D721Med (cell line): ENCODE measurements at places on chromosomes 13 and 19.

DNA sequence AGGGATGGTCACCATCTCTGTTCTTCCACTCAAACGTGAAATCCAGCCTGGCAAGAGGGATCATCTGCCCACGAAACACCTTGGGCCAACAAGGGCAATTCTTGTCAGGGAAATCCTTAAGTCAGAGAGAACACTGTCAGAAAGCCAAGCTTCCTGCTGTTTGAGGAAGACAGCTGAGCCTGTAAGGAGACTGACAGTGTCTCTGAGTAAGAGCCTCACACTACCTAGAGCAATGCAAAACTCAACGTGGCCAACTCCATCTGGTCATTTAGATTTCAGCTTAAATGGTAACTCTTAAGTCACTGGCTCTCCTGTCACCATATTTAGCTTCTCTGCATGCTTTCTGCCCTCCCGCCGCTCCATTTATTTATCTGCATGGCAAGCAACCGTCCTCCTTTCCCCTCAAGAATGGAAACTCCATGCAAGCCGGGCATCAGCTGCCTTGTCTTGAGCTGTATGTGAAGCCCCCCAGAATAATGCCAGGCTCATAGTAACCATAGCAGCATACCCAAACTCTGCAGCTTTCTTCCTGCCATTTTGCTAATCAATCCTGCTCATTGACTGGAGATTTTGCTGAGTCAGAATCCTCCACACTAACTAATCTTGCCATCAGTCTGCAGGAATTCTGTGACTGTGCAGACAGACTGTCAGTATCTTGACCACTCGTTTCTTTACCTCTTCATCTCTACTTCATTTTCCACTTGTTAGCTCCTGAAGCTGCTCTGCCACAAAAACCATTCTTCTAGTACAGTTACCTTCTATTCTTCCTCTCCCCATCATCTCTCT lies 159.8 kb downstream of the IRS2 start:
- no peak for DNase-seq

DNA sequence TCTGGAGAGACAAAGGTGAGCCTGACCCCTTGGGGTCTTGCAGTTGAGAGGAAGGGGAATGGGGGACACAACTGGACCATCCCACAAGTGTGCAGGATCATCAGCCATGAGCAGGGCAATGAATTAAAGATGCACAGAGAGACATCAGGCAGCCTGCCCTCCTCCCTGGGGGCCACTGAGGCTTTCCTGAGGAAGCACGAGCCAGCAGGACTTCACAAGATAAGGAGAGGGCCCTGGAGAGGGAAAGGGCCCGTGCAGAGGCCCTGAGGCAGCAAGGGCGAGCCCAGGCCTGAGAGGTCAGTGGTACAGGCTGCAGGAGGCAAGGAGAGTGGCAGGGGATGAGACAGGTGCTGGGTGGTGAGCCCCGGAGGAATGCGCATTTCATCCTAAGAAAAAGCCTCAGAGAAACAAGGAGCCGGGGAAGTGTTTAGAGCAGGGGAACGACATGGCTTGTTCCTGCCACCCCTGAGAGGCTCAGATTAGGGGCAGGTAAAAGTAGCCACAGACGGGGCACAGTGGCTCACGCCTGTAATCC lies 9.0 kb upstream of the PRKD2 start:
- DNase-seq: no peak

DNA sequence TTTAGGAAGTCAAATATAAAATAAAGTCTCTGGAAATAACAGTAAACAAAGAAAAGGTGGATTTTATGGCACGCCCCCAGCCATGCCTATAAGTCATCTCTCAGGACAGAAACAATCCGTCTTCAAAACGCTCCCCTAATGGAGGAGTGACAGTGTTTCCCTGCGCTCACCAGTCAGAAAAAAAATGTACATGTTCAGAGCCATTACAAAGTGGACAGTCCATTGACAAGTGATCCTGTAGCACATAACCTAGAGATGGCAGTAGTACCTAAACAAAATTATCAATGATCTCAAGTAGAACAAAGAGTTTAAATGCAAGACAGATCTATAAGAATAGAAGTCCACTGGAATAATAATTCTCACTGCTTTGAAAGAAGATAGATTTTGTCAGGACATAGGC lies 891.7 kb upstream of the MIR17HG start:
- no peak for DNase-seq

DNA sequence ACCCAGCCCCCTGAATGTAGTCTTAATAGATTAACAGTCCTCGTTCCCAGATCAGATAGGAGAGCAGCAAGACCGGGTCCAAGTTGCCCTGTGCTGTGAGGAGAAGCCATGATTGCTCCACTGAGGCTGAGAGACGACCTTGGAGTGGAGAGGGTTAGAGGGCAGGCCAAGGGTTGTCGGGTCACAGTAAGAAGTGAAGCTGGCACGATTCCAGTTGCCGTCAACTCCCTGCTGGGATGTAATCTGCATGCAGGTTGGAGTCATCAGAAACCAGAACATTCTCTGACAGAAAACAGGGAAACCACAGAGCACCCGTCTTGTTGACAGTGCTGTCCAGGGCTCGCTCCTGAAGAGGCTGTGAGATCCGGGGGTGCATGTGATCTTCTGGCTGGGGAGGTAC lies 19.0 kb upstream of the ATP11A start:
- DNase-seq: no peak

- DNase-seq: no peak
Measured at GRCh38 chr13:101453784-101454201, 1.3 kb downstream of the ITGBL1 start.

DNA sequence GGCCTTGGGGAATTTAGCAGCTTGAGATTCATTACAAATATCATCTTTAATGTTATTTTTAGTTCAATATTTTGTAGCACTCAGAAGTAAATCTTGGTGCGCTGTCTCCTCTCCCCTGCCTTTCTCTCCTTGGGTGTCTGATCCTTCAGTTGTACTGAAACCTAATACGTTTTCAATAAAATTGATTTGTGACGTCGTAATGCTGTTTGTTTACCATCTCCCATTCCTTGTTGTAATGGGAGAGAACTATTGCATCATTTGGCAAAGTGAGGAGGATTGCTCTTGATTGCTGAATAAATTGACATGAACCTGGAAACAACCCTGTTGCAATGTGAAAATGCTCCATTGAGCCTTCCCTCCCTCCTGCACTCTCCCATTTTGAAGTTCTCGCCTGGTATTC lies 43.2 kb upstream of the TSHZ3 start:
- no peak for DNase-seq

DNA sequence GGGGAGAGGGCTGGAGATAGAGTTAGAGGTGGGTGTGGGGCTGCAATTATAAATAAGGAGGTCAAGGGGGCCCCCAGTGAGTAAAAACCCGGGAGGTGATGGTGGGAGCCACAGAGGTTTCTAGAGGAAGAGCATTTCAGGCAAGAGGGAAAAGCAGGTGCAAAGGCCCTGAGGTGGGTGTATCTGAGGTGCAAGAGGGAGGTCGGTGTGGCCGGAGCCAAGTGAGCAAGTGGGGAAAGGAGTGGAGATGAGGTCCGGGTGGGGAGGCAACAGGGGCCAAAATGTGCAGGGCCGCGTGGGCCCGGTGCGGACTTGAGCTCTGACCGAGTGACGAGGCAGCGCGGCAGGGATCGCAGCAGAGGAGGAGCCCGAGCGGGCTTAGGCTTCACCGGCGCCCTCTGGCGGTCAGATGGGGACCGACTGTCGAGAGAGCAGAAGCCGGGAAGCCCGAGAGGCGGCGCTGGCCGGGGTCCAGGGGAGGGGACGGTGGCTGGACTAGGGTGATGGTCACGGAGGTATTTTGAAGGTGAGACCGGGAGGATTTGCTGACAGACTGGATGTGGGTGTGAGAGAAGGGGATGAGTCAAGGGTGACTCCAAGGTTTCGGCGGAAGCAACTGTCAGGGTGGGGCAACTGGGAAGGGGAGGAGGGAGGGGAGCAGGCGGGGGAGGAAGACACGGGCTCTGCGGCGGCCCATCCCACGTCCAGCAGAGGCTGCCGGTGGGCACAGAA lies 17.7 kb upstream of the SPACA4 start:
- DNase-seq: peak; percentile 90

DNA sequence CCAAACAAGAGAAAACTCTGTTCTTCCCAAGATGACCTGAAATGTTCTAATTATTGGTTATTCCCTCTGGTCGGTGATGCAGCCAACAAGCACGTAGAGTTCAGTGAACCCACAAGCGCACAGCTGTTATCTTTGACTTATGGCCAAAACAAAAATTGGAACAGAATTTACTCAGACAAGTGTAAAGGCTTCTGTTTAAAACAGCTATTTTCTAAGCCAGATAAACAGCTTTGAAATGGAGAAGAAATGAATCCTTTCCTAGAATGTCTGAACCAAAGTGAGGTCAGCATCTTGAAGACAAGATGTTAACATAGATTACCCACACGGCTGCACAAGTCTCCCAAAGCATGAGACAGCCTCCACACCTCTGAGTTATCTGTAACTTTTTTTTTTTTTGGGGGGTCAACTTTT lies 669.2 kb downstream of the DIAPH3 start:
- no peak for DNase-seq

- DNase-seq: no peak
Measured at GRCh38 chr19:43309466-43309865, 40.1 kb upstream of the PSG9 start.

- DNase-seq: no peak
Measured at GRCh38 chr19:12792853-12793289, 1.6 kb downstream of the JUNB start.

DNA sequence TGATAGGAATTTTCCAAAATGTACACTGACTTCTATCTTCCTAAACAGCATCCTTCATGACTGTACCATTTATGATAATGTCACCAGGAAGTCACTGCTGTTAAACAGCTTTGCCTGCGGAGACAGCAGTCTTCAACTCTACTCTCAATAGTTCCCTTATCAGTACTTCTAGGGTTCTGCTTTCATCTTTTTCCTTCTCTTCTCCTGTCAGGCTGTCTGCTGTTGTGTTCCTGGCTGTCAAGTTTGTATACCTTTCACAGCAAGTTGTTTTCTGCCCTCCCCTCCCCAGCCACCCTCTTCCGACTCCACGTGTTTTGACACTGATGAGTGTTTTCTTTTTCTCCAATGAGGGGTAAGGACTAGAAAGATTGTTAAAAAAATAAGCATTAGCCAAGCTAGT lies 2.2 kb downstream of the UPF3A start:
- DNase-seq: no peak

GRCh38 chr19:1014161-1015060 lies 6.5 kb downstream of the TMEM259 start:
- no peak for DNase-seq

- peak; percentile 94 for DNase-seq
Measured at GRCh38 chr19:45632468-45633196, 6.6 kb downstream of the EML2 start.

DNA sequence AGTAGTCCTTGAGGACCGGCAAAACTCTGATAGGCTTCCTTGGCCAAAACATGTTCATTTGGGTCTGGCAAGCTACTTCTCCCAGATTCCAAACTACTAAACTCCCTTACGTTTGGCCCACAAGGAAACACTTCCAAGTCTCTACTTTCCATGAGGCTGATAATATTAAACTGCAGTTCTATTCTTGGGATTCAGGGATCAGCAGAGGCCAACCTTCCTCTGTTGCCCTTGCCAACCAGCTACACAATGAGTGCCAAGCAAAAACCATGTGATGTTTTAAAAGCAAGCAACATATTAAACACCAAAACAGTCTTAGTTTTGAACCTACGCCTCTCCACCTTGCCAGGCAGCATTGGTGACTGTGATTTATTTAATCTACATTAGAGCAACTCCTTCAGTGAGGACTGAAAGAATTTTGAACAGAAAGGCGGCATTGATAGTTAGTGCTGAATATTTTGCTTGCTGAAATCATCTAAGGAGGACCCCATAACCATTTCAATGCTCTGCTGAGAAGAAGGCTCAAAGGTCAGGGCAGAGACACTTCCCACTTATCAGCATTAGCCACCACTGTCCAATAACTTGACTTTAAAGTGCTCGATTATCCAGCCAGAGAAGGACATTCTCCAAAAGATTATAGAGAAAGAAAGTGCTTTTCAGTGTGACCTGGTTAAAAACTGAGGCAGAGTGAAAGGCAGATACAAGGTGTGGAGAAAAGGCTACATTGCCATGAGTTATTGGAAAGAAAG lies 287.1 kb downstream of the TBC1D4 start:
- DNase-seq: no peak

GRCh38 chr13:74570834-74571233 lies 436.6 kb upstream of the KLF12 start:
- DNase-seq: no peak

GRCh38 chr19:590396-590745 lies 690 bp downstream of the HCN2 start:
- no peak for DNase-seq

DNA sequence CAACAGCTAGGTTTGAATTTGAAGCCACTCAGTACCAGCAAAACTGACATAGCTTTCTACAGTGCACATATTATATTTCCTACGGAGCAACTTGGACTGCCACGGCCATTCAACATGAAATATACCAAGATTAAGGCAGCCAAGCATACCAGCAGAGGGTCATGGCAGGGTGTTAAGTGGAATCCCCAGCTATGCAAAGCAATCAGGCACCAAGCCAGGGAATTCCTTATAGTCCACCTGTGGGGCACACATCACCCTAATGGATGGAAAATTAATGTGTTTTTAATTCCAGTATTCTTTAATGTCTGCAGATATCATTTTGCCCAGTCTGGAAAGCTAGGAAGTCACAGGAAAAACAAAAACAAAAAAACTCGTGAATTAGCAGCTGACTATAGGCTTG lies 1190.3 kb downstream of the EFNB2 start:
- DNase-seq: no peak

DNA sequence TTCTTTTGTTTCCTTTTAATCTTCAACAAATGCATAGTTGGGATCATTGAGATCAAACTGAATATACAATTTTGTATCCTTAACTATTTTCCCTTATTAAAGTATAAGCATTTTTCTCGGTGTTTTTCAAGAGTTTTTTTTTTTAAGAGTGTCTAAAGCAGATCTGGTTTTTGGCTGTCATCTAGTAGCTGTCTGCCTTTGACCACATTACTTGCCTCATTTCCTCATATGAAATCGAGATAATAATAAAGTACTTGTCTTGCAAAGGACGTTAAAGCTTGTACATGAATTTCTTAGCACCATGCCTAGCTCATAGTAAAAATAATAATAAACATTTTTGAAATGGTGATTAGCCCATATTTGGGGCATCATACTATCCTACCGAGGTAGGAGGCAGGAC lies 121.2 kb downstream of the PDS5B start:
- no peak for DNase-seq
